Tibial nerve (tissue), 4 donors: ENCODE measurements at places on chromosomes 1 and 21. TPM values are rescaled to one million over a fixed set of nuclear protein-coding genes. Genes with fewer than 3 reads are reported as not detected.
A peak's percentile ranks its signal among the peaks of the same experiment; 100 is the strongest.

Gene PLEKHN1
- 0.21 TPM for total RNA-seq

Gene CZIB
- total RNA-seq = 49.2 TPM

- H3K4me1 ChIP-seq = peaks cover 2% of the 10 kb centered on the region
- H3K36me3 ChIP-seq = no peaks in the 10 kb centered on the region
- no peak for DNase-seq
- H3K27me3 ChIP-seq = no peaks in the 10 kb centered on the region
Observed at GRCh38 chr1:20712215-20712577, 5.6 kb downstream of the KIF17 start.

GRCh38 chr21:36428761-36429432 is 43.7 kb downstream of the CHAF1B start:
- H3K36me3 ChIP-seq = no peaks in the 10 kb centered on the region
- H3K4me1 ChIP-seq = no peaks in the 10 kb centered on the region
- no peaks in the 10 kb centered on the region for H3K27me3 ChIP-seq
- H3K4me3 ChIP-seq = no peak overlapping the region

- H3K4me1 ChIP-seq = no peaks in the 10 kb centered on the region
- H3K27me3 ChIP-seq = no peaks in the 10 kb centered on the region
- no peaks in the 10 kb centered on the region for H3K36me3 ChIP-seq
- no peak overlapping the region for H3K4me3 ChIP-seq
- DNase-seq = no peak
- H3K27ac ChIP-seq = no peak overlapping the region
Observed at GRCh38 chr1:81424061-81424460, 376.7 kb upstream of the ADGRL2 start.

GRCh38 chr1:199657449-199657848 is 370.1 kb upstream of the NR5A2 start:
- no peaks in the 10 kb centered on the region for H3K27me3 ChIP-seq
- DNase-seq = no peak
- H3K4me3 ChIP-seq = no peak overlapping the region
- H3K36me3 ChIP-seq = no peaks in the 10 kb centered on the region
- no peak overlapping the region for H3K27ac ChIP-seq

Gene CELA3B
- 0.66 TPM for total RNA-seq

DNA sequence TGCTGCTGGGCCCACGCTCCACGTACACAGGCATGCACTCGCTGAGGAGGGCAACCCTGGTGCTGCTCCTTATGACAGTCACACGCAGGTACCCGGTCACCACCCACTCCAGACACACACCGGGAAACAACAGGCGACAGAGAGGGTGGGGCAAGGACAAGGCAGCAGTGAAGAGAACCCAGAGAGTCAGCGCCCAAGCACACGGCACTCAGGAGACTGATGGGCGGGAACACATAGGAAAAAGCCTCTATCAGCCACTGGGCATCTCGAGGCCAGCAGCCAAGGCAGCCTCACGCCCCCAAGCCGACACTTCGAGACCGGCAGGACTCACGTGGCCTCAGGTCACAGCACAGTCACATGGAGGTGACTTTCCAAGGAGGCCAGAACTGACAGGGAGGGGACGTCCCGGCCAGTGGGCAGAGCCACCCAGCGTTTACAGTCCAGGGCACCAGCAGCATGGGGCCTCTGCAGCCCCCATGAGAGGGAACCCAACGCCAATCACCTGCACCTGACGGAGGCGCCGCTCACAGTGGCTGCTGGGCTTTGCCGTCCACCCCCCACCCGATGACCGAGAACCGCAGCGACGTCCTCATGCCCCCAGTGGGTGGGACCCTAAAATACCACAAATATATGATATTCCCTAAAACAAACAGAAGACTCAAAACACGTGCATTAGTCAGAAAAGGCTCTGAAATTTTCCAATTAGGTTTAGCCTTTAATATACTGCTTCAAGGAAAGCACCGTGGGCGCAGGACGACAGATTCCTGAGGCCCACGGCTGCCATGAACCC is 19.7 kb downstream of the PTTG1IP start:
- no peak for DNase-seq
- H3K27me3 ChIP-seq = no peaks in the 10 kb centered on the region
- no peak overlapping the region for H3K27ac ChIP-seq
- H3K4me3 ChIP-seq = no peak overlapping the region

DNA sequence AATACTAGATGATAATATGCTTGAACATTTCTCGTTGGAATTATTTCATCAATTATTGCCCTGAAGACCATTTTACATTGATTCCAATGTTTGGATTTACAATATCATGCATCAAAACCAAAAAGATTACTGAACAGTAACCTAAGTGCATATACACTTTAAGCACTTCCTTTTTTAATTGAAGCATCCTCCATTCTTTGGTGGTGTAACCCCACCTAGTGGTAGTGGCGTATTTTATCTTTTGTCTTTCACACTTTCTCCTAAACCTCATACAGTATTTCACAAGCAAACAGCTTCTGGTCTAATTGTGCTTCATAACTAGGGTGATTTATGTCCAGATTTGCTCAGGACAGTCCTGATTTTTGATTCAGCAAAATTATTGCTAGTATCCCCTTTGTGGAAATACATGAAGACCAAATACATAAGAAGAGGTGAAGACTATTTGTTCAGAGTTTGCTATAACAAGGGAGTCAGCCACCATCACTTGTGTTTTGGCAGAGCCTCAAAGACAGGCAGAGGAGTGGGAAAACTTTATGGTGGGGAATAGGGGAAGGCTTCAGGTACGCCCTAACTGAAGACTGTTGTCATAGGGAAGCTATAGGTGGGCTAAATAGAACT is 3.4 kb upstream of the NVL start:
- H3K36me3 ChIP-seq = no peaks in the 10 kb centered on the region
- no peaks in the 10 kb centered on the region for H3K27me3 ChIP-seq
- H3K4me1 ChIP-seq = no peaks in the 10 kb centered on the region
- no peak for DNase-seq
- H3K4me3 ChIP-seq = no peak overlapping the region
- no peak overlapping the region for H3K27ac ChIP-seq

DNA sequence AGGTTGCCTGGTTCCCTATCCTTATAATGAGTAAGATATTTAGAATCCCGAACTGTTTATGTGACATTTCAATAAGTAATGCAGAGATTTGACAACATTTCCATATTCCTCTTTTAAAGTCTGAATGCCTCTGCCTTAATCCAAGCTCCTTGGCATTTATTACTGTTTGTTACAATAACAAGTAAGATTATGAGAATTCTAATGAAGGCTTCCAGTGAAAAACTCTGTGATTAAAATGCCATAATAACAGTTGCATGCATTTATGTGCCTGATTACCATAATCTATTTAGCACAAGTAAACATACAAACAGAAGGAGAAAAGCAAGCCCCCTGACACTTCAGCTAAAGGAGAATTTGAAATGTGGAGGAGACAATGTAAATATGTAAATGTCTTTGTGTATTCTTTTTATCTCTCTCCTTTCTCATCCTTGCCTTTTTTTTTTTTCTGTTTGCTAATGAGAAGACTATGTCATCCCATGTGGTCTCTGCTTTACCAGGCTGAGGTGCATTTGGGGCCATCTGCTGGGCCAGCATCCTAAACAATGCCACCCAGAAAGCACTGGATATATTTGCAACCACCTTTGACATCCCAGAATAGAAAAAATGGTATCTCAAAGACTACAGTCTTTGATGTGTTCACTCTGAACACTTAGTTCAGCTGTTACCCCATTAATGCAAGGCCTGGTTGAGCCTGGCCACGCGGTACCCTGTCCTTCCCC is 17.2 kb upstream of the OLIG2 start:
- no peaks in the 10 kb centered on the region for H3K27me3 ChIP-seq
- H3K27ac ChIP-seq = no peak overlapping the region
- no peaks in the 10 kb centered on the region for H3K36me3 ChIP-seq
- H3K4me1 ChIP-seq = no peaks in the 10 kb centered on the region
- DNase-seq = no peak
- no peak overlapping the region for H3K4me3 ChIP-seq

DNA sequence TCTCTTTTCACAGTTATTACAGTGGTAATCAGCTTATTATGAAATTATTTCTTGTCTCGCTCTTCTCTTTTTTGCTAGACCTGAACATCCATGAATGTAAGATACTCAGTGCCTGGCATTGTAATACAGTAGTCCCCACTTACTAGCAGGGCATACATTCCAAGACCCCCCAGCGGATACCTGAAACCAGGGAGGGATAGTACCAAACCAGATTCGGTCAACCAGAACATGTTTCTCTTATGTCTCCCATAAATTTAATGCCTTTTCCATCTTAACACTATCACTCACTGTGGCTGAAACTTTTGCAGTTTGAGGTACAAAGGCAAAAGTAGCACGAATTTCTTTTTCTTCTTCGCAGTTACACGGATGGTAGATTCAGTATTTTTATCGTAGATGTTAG is 24.6 kb upstream of the B3GALT2 start:
- DNase-seq = no peak
- no peak overlapping the region for H3K27ac ChIP-seq
- no peaks in the 10 kb centered on the region for H3K36me3 ChIP-seq
- no peaks in the 10 kb centered on the region for H3K27me3 ChIP-seq
- H3K4me1 ChIP-seq = no peaks in the 10 kb centered on the region

Gene GJA5
- 2.7 TPM for total RNA-seq

- H3K4me1 ChIP-seq = no peaks in the 10 kb centered on the region
- no peak for DNase-seq
- no peaks in the 10 kb centered on the region for H3K36me3 ChIP-seq
- no peaks in the 10 kb centered on the region for H3K27me3 ChIP-seq
Observed at GRCh38 chr1:219741011-219741970, 128.4 kb upstream of the ZC3H11B start.

- H3K4me3 ChIP-seq = no peak within 1 kb of the TSS
- no peaks in the 10 kb centered on the region for H3K36me3 ChIP-seq
- H3K27ac ChIP-seq = no peak within 1 kb of the TSS
- H3K27me3 ChIP-seq = no peaks in the 10 kb centered on the region
- peak; percentile 10 for DNase-seq
Observed at GRCh38 chr1:160795951-160796383, at the start of gene LY9. Gene LY9 (plus strand): TSS chr1:160796174. CDS start chr1:160796188, 14 bp downstream.

DNA sequence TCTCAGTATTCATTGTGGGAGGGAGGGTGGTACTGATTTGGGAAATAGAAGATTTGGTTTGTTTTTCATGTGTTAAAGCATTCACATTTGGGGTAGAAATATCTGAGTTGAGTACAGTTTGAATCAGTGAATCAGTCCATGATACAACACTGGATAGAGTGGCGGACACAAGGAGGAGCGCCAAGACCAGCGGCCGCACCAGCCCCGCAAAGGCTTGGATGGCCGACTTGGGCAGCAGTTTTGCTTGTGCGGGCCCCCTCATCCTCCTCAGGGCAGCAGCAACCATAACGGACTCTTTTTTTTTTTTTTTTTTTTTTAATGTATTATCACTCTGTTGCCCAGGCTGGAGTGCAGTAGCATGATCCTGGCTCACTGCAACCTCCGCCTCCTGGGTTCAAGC is 20.0 kb upstream of the CDC14A start:
- H3K4me1 ChIP-seq = no peaks in the 10 kb centered on the region
- no peaks in the 10 kb centered on the region for H3K36me3 ChIP-seq
- H3K4me3 ChIP-seq = no peak overlapping the region
- no peak for DNase-seq
- no peaks in the 10 kb centered on the region for H3K27me3 ChIP-seq

DNA sequence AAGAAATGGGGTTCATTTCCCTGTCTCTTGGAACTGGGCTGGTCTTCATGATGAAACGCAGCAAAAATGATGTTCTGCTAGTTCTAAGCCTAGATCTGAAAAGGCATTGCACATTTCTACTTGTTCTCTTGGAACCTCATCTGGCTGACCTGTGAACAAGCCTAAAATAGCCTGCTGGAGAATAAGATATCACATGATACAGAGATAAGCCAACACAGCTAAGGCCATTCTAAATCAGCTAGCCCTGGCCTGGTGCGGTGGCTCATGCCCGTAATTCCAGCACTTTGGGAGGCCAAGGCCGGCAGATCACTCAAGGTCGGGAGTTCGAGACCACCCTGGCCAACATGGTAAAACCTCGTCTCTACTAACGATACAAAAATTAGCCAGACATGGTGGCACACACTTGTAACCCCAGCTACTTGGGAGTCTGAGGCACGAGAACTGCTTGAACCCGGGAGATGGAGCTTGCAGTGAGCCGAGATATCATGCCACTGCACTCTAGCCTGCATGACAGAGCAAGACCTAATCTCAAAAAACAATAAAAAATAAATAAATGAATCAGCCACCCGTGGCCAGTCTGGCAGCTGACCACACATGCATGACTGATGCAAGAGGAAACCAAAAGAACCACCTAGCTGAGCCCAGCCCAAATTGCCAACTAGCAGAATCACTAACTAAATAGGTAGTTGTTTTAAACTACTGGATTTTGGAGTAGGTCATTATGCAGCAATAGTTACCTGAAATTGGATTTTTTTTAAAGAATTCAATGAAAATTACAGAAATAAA is 18.0 kb downstream of the CD244 start:
- no peaks in the 10 kb centered on the region for H3K4me1 ChIP-seq
- H3K27me3 ChIP-seq = no peaks in the 10 kb centered on the region
- H3K4me3 ChIP-seq = no peak overlapping the region
- no peak overlapping the region for H3K27ac ChIP-seq

- no peaks in the 10 kb centered on the region for H3K4me1 ChIP-seq
- no peak overlapping the region for H3K4me3 ChIP-seq
- H3K36me3 ChIP-seq = no peaks in the 10 kb centered on the region
Observed at GRCh38 chr1:12640237-12640957, 3.5 kb upstream of the AADACL4 start.

DNA sequence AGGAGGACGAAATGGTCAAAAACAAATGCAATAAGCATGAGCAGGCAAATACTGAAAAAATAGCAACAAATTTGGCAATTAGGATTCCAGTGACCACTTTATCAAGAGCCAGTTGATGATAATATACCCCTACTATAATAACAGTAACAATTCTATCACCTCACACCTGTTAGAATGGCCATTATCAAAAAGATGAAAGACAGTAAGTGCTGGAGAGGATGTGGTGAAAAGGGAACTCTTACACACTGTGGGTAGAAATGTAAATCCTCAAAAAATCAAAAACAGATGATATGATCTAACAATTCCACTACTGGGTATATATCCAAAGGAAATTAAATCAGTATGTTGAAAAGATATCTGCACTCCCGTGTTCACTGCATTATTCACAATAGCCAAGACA is 114.3 kb upstream of the GFI1 start:
- H3K4me3 ChIP-seq = no peak overlapping the region
- H3K36me3 ChIP-seq = peaks cover 19% of the 10 kb centered on the region
- no peak for DNase-seq
- no peak overlapping the region for H3K27ac ChIP-seq
